AG08395 (cell line): ENCODE measurements at places on chromosomes 1 and 21.

DNA sequence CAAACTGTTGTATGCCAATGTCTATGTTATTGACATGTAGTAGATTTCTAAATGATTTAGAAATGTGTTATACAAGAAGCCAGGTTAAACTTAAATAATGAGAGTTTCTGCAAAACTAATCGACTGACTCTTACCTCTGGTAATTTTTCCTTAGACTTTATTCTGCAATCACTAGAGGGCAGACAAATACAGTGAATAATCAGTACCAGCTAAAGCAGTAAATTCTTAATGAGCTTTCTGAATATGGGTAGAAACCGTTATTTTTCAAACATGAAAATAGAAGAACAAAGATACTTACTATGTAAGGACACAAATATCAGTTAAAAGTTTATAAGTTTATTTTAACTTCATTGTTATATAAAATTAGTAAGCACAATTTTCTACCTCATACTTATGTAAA is 97.9 kb upstream of the RGS1 start:
- peak; percentile 60 for DNase-seq

GRCh38 chr21:38269576-38269936 is 12.8 kb downstream of the KCNJ15 start:
- DNase-seq, result no peak

DNA sequence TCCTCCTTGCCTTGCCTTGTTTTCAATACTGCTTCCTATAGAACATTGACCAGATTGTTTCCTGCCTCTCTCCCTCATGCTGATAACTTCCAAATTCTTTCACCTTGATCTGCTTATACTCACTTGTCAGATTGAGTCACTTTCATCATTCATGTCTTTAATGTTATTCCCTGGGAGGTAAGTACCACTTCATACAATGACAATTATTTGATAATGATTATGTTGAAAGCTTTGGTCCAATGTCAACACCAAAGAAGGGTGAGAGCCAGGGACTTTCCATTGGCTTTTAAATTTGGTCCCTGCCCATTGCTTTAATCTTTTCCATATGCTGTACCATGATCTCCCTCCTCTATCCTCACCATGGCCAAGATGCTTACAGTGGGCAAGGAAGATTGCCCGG is 137.4 kb downstream of the SYT2 start:
- DNase-seq, result no peak

- DNase-seq, result no peak
Observed at GRCh38 chr1:30906631-30907441, 1.7 kb downstream of the SDC3 start.

DNA sequence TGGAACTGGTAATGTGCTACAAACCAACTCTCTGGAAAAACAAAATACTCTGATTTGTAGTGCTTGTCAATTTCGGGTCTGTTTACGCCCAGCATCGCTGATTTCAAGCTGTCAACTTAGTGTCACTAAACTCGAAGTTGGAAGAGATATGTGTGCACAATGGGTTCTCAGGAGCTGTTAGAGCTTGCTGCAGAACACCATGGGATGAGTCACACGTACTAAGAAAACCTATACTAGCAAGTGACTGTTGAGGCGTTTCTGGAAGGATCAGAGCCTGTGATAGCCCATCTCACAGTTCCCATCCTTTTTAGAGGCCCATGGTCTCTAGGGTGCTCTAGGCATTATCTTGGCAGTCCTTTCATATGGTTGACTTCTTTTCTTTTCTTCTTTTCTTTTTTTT is 14.3 kb downstream of the GMEB1 start:
- no peak for DNase-seq

GRCh38 chr1:228976316-228976715 is 241.0 kb downstream of the RHOU start:
- no peak for DNase-seq

DNA sequence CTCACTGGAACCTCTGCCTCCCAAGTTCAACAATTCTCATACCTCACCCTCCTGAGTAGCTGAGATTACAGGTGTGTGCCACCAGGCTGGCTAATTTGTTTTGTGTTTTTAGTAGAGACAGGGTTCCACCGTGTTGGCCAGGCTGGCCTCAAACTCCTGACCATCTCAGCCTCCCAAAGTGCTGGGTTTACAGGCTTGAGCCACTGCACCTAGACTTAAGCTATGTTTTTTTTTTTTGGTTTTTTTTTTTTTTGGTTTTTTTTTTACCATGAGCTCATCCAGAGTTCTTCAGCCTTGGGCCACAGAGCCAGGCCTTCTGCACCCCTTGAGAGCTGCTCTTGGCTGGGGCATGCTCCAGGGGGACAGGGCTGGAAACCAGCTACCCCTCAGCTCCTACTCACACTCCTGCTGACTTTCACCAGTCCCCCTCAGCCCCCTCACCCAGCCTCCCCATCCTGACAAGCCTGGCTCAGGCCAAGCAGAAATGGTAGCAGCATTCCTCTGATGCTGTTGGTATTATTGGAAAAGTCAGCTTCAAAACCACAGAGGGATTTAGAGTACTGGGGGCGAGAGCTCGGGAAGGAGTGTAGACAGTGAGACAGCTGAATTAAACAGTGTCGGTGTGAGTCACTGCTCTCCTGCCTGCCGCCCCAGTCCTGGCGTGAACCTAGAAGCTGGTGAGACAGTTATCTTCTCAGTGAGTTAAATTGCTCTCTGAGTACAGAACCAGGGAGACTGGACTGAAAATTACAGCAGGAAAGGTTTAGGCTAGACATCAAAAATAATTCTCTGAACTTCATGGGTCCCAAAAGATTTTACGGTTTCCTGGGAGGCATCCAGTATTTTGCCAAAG is 63.7 kb downstream of the NAV1 start:
- DNase-seq, result peak; percentile 93

- no peak for DNase-seq
Observed at GRCh38 chr21:44499211-44499560, 40.8 kb downstream of the KRTAP10-1 start.

DNA sequence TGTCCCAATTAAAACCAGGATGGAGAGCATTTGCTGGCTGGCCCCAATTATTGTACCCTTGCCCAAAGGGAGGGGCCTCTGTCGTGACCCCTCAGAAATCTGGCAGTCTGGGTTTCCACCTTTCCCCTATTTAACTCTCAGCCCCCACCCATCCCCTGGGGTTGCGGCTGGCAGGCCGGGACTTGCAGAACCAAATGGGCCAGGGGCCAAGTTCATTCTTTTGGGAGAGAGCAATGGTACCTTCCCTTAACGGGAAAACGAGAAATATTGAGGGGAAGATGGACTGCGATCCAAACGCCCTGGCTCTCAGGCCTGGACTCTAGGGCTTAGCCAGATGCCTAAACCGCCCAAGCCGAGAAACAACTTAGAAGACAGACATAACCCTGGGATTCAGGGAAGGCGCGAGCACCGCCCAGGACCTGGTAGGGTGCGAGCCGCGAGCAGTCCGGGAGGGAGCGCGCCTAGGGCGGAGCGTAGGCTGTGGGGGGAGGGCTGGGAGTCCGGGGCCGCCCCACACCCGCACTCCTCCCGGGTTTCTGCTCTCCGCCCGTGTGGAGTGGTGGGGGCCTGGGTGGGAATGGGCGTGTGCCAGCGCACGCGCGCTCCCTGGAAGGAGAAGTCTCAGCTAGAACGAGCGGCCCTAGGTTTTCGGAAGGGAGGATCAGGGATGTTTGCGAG is at the start of gene SLC27A3:
TSS of gene SLC27A3 (plus strand) at position 628 of the 678 bp plus-strand sequence. CDS start 91 bp downstream, outside the sequence.
- peak; percentile 70 for DNase-seq

- DNase-seq, result no peak
Observed at GRCh38 chr1:218624052-218624451, 278.9 kb downstream of the TGFB2 start.
